ENCODE measurements at places on chromosomes 5 and 9.

DNA sequence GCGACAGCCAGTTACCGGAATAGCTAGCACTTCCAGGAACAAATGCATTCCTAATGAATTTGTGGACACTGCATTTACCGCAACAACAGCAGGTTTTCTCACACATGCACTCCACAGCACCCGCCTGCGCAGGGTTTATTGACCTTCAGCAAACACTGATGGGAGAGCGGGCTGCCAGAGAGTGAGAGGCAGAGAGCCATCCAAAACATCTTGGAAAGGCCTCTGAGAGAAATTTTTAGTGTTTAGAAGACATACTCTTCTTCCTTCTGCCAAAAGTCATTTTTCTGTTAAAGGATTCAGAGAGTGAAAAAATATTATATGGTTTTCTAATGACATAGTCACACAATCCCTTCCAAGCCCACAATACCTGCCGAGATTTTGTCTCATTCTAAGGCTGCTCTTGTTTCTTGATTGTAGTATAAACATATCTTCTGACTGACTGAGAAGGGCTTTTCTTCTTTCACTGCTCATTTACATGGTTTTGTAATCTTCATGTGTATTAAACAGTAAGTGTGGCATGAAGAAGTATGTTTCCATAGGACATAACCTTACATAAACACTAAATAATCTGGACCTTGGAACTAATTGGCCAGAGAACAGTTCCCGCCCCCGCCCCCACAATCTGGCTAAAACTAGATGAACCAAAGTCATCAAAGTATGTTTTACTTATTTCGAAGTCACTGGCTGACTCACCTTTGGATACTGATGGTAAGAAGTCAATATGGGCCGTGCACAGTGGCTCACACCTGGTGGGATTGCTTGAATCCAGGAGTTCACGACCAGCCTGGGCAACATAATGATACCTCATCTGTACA lies 432.5 kb upstream of the MEF2C start:
- DNase-seq, result no peak

DNA sequence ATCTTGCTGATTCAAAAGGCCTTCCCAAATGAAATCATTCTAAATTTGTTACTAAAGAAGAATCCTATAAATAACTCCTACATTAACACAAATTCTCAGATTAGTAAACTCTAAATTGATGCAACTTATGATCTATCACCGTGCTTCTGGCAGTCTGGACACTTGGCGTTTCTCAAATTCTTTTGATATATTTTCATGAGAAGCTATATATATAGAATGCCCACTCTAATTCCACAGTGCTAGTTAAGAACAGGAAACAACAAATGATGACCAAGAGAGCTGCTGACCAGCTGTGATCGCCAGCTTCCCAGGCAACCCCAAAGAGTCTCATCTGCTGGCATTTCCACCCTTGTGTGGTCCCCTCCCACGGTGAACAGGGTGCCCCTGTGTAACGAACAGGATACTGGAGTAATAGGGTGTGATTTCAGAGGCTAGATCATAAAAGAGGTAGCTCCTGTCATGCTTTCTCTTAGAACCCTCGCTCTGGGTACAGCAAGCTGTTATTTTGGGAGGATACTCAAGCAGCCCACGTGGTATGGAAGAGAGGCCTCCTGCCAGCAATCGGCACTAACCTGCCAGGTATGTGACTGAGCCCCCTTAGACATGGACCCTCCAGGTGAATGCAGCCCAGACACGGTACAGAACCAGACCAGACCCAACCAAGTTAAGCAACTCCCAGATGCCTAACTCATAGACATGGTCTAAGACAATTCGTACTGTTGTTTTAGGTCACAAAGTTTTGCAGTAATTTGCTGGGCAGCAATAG lies 64.7 kb downstream of the CDC14B start:
- no peak for DNase-seq

DNA sequence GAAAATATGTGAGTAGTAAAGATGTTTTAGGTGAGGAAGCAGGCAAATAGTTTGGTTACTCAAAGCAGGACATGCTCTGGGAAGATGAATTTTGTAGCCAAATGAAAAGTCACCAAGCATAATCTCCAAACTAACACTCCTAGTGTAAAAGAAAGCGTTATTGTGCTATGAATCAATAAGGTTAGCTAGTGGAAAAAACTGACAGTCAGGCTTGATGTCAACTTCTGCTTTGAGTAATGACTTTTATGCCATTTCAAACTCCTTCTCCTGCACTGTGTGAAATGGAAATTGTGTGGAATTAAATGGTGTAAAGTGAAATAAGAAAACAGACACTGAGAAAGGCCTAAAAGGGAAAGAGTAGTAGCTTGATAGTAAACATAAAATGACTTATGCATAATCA lies 637.2 kb upstream of the DMAC1 start:
- DNase-seq, result no peak

- DNase-seq, result no peak
These were observed 47.2 kb downstream of the SGTB start for GRCh38 chr5:65674749-65675148.

DNA sequence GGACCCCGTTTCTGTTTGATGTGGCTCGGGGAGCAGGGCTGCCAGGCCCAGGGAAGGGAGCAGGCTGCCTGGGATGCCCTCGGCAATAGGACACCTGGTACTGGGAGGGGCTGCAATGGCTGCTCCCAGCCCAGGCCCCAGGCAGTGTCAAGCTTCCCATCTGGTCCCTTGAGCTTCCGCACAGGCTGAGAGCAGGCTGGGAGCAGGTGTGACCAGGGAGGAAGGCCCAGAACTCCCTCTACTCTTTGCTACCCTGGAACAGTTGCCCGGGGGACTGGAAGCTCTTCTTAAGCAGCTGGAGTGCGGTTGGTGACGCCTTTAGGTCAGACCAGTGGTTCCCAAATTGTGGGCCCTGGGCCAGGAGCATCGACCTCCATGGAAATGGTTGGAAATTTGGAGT lies 186.9 kb downstream of the GADD45G start:
- DNase-seq, result no peak

All from vagina (tissue), 2 donors.